Central memory CD4-positive, alpha-beta T cell (primary cell): ENCODE measurements at places on chromosomes 3 and 15.

- no peak for DNase-seq
Observed at GRCh38 chr15:63035977-63036376, 6.6 kb upstream of the TPM1 start.

DNA sequence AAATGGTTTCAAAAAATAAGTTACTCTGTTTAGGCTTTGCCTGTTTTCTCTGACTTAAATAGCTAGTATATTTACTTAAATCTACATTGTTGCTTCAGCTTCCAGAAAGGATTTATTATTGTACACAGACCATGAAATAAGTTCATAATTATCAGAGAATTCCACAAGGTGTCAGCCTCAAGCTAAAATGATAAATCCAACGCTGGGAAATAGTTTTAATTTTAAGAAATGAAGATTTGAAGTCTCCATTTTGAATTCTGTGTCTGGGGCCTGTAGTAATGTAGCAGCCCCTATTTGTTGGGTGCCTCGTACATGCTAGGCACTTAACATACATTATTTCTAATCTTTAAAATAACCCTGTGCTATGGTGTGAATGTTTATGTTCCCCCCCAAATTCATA lies 92.6 kb upstream of the KCNMB2 start:
- DNase-seq: no peak

- no peak for DNase-seq
Observed at GRCh38 chr3:43742920-43743319, 52.2 kb downstream of the ABHD5 start.

DNA sequence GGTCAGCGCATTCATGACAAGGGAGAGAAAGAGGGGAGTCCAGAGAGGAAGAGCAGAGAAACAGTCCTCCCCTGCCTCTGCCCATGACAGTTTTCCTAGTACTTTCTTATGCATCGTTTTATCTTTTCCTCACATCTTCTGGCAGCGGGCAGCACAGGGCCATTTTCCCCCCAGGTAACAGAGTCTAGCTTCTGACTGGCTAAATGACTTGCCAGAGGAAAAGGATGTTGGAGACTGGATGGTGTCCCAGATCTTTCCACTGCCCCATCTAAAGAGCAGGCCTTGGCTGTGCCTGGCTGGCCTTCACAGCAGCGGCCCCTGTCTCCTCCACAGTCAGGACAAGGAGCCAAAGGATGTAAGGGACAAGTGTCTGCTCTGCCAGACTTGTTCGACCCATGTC lies 59.3 kb downstream of the CTDSPL start:
- no peak for DNase-seq

DNA sequence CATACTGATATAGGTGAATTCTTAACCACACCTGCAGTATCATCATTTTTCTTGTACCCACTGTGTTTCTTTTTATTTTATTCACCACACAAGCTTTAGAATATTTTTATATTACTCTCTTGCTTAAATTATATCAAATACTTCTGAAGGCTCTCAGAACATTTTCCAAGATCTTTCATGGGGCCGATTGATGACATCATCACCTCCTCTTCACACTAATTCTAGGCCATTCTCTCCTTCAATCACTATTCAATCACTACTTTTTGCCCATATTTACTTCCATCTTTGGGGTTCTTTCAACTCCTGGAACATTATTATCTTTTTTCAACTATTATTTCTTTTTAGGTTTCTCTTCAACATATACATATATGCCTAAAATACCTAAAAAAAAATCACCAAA lies 1438.8 kb upstream of the ALCAM start:
- no peak for DNase-seq

DNA sequence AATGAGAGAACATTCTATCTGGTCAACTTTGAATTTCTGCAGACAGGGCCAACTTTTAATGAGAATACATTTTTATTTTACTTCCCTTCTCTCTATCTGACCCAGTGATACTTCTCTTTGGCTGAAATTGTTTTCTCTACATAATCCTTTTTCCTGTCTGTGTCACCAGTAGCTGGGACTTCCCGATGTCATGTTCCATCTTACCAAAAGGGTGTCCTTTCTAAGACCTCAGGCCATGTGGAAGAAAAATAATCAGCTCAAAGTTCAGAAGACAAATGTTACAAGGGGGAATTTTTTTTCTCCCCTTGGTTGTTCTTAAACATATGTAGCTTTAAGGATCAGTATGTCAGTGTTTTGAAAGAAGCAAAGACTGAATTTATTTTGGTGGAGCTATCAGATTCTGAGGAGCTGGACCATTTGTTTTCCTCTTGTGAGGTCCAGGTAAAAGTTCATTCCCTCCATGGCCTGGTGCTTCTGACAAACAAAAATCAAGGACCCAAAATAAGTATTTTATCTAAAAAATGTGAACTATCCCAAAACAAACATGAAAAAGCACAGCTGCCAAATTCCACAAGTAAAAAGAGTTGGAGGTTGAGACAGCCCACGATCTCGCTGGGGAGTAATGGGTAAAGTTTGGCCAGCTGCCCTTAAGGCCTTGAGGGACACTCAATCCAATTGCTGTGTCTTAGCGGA lies 859.4 kb upstream of the NR2F2 start:
- DNase-seq: no peak

DNA sequence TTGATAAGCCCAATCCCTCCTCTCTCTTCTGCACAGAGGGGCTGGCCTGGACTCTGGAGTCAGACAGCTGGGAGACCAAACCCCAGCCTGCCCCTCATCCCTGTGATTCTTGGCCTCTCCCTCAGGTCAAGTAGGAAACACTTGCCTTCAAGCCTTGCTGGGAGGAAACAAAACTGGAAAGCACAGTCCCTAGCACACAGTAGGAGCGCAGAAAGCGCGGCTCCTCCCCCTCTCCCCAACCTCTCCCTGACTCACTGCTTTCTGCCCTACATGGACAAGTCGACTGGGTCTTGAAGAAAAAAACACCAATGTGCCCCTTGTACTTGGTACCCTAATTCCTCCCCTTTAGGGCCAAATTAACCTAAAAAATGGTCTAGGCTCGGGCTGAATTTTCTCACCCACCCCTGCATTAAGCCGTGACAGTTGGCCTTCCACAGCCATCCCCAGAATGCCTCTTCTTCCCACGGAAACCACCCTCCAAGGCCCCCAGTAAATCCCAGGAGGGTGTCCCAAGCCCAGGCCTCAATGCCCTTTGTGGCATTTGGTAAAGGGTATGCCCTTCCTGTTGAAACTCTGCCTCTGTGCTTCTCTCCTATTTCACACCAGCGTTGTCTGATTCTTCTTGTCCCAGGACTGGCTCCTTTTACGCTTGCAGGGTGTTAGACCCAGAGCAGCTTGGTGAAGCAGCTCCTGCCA lies 11.3 kb upstream of the RAF1 start:
- DNase-seq: no peak

DNA sequence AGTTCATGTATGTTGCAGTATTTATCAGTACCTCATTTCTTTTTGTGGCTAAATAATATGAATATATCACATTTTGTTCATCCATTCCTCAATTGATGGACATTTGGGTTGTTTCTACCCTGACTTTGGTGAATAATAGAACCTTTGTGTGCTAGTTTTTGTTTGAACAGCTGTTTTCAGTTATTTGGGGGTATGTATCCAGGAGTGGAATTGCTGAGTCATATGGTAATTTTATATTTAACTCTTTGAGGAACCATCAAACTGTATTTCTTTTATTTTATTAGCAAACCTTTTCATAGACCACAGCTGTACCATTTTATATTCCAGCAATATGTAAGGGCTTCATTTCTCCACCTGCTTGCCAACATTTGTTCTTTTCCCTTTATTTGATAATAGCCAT lies 38.4 kb upstream of the RBM5 start:
- no peak for DNase-seq

GRCh38 chr3:173711619-173712018 lies 314.1 kb downstream of the NLGN1 start:
- DNase-seq: no peak

GRCh38 chr15:92100301-92100700 lies 246.8 kb downstream of the SLCO3A1 start:
- no peak for DNase-seq

GRCh38 chr3:184239708-184240107 lies 9.1 kb downstream of the ALG3 start:
- DNase-seq: no peak

- DNase-seq: no peak
Observed at GRCh38 chr3:136146981-136147729, 49.0 kb downstream of the MSL2 start.

- DNase-seq: peak; percentile 80
Observed at GRCh38 chr3:108125550-108126071, 34.8 kb upstream of the CD47 start.

DNA sequence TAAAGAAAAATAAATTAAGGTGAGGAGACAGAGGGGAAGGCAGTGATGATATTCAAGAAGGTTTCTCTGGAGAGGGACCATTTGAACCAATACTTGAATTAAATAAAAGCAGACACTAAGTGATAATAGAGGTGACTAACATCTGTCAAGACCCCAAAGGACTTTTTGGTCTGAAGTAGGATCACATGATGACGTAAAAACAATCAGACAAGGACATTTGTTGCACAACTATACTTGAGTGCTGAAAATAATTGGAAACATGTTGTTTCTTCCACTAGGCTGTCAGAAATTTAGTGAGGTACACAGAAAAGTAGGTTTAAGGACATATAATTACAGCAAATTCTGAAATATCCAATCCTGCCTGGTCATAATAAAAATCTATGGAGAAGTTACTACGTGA lies 179.5 kb downstream of the WNT5A start:
- no peak for DNase-seq

DNA sequence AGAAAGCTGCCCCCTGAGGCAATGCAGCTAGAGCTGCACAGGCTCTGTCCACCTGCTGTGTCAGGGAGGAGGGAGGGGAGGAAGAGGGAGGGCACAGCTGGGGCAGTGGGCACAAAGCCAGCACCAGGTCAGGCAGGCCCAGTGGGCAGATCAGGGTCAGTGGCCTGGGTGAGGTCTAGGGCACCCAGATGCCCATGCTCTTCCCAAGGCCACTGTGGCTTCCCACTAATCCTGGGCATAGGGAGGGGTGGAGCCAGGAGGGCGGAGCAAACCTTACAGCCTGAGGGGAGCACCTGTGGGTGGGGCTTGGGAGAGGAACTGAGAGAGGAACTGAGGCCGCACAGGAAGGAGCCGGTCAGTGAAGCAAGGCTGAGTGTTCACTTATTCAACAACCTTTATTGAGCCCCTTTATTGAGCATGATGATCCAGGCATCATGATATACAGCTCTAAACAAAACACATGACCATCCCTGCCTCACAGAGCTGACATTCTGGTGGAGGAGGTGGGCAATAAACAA lies 55.0 kb downstream of the RHCG start:
- DNase-seq: no peak

- no peak for DNase-seq
Observed at GRCh38 chr3:127710155-127710941, 37.6 kb downstream of the ABTB1 start.

DNA sequence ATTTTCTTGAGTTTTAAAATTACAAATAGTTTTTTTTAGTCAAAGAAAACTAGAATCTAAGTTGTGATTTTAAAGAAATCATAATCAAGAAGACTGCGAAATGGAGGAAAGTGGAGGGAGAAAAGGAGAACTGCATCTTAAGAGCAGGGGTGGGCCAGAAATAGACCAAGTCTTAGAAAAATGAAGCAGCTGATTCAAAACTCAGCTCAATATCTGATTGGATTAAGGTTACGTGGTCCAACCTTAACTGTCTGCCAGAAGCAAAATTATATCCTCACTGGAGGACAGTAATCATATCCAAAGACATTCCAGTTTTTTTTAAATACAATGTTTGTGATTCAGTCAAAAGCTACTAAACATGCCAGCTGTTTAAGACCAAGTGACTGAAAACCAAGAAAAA lies 41.4 kb downstream of the CHSY1 start:
- no peak for DNase-seq

- DNase-seq: no peak
Observed at GRCh38 chr3:56761887-56762651, 39.7 kb downstream of the ARHGEF3 start.

GRCh38 chr3:170075441-170076091 lies 37.8 kb downstream of the GPR160 start:
- DNase-seq: no peak

- no peak for DNase-seq
Observed at GRCh38 chr3:175558261-175558660, 699.1 kb downstream of the NAALADL2 start.

DNA sequence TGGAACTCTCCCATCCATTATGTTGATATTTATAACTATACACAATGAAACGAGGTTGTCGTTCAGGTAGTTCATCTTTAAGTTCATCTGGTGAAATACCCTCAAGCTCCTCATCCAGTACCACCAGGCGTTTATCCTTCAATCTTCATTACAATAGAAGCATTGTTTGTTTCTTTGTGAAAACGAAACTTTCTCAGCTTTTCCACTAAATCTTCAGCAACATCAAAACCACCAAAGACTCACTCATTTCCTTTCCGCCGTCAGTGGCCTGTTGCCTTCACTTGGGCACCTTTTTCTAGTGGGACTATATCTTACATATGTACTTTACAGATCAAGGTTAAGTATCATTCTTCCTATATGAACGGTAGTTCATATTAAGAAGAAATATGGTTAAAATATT lies 44.1 kb upstream of the TFG start:
- peak; percentile 17 for DNase-seq

GRCh38 chr15:70246623-70247220 lies 149.0 kb upstream of the TLE3 start:
- no peak for DNase-seq

- no peak for DNase-seq
Observed at GRCh38 chr3:144431134-144431533, 459.5 kb downstream of the DIPK2A start.

DNA sequence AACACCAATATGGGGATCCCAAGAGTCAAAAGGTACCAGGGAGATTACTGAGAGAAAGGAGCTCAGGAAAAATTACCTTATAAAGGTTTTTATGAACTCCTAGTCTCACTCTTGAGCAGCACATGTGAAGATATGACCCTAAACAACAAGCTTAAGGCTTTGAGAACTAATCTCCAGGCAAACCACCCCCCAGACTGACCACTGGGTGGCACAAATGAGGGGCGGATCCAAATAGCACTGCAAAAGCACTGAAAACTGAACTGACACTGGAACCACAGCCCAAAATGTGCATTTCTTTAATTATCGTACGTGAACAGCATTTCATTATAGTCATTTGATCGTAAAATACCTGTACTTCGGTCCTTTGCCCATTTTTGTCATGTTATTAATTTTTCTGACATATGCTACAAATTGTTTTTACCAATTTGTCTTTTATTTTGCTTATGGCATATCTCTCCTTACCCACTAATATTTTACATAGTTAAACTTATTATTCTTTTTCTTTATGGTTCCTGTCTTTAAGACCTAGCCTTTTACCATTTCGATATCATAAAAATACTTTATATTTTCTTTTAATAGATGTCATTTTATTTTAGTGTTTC lies 31.5 kb upstream of the TFDP2 start:
- DNase-seq: peak; percentile 3

- DNase-seq: no peak
Observed at GRCh38 chr3:183896610-183897009, 11.9 kb upstream of the PARL start.

GRCh38 chr3:99131876-99132275 lies 230.4 kb upstream of the DCBLD2 start:
- no peak for DNase-seq

DNA sequence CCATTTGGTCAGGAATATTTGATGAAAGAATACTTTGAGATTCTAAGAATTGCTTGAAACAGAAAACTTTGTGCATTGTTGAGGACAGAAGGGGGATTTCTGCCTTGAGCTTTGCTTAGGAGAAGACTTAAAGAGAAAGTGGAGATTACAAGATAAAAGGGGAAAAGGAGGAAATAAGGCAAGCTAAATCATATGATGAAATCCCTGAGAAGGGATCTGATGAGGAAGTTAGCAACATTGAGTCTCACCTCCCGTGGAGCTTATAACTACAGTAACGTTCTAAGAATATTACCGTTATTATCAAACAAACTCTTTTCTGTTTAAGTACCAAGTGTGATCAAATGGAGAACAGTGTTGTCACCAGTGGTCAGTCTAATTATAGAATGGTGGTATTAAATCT lies 414.7 kb upstream of the NAALADL2 start:
- no peak for DNase-seq
